ENCODE measurements at places on chromosomes 6 and 20.
A peak's percentile ranks its signal among the peaks of the same experiment; 100 is the strongest.

- DNase-seq: peak; percentile 61
Observed at GRCh38 chr6:113171882-113172281, 685.3 kb upstream of the MARCKS start.

- peak; percentile 94 for DNase-seq
Observed at GRCh38 chr6:5174244-5174643, 86.5 kb downstream of the LYRM4 start.

GRCh38 chr20:9147547-9148024 is 78.7 kb downstream of the PLCB4 start:
- no peak for DNase-seq

- no peak for DNase-seq
Observed at GRCh38 chr6:37050045-37050853, 44.8 kb downstream of the FGD2 start.

GRCh38 chr6:137967689-137968454 is 100.8 kb downstream of the TNFAIP3 start:
- DNase-seq: no peak

GRCh38 chr6:150925976-150926375 is 60.5 kb downstream of the MTHFD1L start:
- DNase-seq: no peak

GRCh38 chr20:23971310-23971709 is 17.3 kb downstream of the GGTLC1 start:
- no peak for DNase-seq

DNA sequence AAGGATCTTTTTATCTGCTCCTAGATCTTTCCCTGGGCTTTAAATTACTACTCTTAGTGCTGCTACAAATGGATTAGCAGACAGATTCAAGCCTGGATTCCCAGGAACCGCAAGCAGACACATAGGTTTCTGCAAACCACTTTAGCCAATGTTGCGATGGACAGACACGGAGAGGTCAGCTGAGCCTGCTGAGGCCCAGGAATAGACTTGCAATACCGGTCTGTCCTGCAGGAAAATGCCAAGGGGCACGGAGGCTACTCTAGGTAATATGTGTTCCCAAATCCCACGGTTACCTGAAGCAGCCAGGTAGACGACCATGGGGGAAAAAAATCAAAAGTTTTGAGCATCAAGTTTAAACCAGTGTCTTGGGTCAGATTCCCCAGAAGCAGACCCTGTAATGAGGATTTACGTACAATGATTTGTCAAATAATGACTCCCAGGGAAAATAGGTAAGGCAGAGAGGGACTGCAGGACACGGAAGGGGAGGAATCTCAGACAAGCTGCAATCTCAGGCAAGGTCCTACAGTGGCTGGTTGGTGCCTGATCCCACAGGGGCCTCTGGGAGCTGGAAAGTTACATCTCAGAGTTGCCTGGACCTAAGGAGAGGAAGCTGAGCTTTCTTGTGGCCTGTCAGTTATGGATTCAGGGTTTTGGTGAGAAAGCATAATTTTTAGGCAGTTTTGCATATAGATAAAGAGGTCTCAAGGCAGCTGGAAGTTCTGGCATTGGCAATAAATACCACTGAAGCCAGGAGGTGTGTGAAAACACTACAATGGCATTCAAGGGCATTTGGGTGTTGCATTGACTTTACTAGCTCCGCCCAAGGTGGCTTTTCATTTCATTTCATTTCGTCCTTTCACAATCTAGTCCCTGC is 12.5 kb downstream of the OTOR start:
- DNase-seq: no peak

DNA sequence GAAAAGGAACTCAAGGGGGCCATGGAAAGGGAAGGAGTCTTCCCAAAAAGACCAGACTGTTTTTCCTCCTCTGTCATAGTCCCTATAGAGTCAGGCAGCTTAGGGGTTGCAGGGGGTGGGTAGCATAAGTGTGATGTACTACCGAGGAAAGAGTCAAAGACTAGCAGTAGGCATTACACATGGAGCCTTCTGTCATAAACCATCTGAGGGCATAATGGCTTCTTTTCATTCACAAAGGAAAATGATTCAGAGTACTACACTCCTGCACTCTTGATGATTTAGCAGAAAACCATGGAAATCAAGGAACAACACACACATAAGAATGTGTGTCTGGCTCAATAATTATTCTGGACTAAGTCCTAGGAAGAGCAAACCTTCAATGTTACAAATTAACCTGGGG is 14.9 kb downstream of the PLN start:
- DNase-seq: no peak

DNA sequence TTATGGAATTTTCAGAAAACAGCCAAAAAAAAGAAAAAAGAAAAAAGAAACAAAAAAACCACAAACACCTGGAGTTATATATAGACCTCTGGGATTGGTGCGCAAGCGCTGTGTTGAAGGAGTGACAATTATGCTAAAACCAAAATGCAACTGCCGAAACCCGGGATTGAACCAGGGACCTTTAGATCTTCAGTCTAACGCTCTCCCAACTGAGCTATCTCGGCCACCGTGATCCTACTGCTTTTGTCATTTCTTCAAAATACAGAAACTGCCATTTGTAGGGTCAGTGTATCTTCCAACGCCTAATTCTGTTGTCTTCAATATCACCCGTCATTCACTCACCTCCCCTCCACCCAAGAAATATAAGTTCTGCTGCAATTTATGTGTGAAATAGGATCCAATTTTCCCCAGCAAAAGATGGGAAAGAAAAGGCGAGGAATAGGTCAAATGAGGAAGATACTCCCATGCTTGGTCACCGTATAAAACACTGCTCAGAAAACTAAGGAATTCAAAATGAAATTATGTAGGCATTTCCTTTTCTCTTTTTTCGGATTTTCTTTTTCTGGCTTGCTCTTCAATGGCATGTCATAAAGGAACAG is 116.0 kb downstream of the TRIM27 start:
- DNase-seq: no peak

DNA sequence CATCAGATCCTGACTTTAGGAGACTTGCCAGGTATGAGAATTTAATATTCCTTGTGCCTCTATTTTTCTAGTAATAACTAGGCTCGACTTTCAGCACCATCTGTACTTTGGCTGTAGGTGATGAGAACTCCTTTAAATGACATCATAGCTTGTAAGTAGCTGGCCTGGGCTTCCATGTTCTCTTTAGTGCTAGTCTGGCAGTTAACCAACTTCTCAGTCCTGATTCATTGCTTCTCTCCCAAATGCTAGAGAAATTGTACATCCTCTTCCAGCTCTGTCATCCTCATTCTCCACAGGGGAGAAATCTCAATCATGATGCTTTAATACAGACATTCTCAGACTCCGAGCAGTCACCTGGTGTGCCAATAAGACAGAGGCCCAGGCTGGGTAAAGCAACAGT is 143.5 kb upstream of the MOCS1 start:
- no peak for DNase-seq

DNA sequence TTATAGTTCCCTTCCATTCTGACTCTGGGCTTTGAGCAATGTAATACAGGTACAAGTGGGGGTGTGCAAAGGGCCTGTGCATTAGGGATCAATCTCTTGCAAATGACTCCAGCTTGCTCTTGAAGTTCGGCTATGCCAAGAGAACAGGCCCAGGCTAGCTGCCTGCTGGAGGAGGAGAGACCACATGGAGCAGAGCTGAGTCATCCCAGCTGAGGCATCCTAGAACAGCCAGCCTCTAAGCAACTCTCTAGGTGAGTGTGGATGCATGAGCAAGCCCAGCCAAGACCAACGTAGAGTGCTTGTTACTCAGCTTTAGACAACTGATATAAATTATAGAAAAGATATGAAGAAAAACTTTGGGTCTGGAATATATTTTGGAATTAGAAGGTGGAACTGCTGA is 47.6 kb upstream of the RBM24 start:
- no peak for DNase-seq

- DNase-seq: no peak
Observed at GRCh38 chr20:38962928-38963401, 821 bp downstream of the DHX35 start.

- DNase-seq: no peak
Observed at GRCh38 chr20:41183831-41184230, 46.5 kb downstream of the PLCG1 start.

DNA sequence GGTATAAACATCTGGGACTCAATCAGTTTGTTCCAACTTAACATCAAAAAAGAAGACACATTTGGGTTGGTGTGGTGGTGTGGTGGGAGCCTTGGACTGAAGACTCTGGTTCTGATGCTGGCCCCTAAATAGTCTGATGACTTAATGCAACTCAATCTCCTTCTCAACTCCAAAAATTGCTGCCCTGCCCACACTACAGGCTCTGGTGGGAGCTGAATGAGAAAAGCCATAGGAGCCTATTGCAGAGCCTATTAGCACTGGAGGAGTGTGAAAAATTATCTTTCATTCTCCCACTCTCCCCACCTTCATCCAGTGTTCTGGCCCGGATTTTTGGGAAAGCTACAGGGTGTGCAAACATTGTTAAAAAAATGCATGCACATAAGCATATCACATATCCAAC is 56.5 kb downstream of the DTNBP1 start:
- no peak for DNase-seq

DNA sequence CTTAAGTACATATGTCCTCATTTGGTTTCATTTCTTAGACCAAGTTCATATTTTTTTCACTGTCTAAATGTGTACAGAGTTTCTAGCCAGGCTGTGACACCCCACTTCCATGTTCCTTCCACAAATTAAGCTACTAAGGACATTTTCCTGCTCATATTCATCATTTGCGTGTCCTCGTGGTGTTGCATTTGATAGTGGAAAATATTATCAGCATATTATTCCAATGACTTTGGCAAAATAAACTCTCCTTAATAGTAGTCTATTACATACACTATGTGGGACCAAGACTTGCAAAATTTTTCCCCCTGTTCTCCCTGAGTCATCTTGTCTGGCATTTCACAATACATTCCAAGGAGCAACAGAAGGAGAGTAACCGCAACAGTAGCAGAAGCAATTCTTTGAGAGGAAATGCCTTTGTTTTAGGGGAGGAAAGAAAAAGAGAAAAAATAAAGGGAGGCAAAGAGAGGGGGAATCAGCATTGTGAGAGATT is 599.2 kb downstream of the COL12A1 start:
- no peak for DNase-seq

- no peak for DNase-seq
Observed at GRCh38 chr6:3999800-4000661, 78.9 kb downstream of the FAM217A start.

DNA sequence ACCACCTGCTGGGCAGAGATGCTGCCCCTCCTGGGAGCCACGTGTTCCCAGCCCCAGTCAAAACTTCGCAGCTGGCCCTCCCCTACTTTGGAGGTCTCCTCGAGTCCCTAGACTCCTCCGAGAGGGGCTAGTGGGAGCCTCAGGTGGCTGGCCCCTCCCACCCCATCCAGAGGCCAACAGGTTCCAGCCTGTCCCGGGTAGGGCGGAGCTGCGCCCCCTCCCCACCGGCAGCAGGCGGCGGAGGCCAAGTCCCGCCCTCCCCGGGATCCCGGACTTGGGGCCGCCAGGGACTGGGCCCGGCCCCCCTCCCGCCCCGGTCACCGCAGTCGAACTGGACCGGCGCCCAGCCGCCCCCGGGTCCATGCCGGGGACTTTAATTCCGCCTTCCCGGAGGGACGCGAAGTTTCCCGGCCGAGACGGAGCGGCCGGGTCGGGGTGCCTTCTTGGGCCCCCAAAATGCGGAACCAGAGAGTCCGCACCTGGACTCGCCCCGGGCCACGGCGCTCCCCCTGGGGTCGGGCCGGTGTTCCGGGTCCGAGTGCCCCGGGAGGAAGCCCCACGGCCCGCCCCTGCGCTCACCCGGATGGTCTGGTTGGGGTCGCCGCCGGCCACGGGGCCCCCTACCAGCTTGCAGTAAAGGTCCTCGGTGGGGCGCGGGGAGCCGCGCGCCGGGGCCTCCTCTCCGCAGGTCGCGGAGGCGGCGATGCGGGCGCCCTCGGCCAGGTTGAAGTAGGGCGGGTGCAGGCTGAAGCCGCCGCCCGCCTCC is 559 bp downstream of the LAMA5 start:
- DNase-seq: peak; percentile 38

DNA sequence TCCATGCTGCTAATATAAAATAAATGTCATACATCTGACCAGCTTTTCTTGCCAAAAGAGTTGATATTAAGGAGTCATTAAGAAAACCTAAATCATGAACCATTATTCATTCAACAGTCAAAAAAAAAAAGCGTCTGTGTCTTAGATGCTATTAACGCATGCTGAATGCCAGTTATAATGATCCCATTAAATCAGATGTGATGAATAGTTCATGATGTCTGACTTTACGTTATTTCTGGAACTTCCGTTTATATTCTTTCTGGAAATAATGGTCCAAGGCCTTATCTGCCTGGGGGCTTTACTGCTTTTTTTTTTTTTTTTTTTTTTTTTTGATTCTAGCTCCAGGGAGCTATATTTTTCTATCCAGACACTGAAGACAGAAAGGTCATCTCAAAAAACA is 877.1 kb downstream of the HACE1 start:
- DNase-seq: no peak

DNA sequence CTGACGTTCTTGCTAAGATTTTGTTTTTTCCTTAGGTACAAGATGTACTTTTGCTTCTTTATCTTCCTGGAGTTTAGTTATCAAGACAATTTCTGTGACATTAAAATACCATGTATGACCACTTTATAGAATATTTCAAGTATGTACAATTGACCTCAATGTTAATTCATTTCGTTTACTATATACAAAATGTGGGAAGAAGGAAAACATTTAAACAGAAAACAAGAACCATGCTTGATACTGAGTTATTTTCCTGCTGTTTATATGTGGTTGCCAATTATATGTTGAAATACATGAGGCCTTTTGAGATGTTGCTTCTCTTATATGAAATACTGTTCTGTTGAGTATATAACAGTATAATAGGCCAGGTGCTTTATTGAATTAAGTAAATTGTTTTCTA is 184.3 kb downstream of the JARID2 start:
- DNase-seq: no peak

DNA sequence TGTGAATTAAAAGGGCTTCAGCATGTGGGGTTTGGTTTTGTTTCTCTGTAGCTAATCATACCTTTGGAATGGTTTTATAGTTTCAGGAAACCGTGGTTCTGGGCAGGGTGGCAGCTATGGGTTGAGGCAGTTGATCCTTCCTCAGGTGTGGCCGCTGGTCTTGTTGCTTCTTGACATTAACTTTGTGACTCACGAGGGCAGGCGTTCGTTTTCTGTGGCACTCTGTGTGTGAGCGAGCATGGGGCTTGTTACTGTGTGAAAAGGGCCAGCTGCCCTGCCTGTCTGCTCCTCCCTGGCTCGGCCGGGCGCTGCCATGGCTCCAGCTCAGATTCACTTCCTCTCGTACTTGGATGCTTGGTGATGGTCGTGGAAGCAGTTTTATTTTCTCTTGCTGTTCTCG is 16.2 kb downstream of the DNAJC5 start:
- DNase-seq: no peak

- DNase-seq: peak; percentile 22
Observed at GRCh38 chr20:11676630-11677287, 240.9 kb upstream of the BTBD3 start.

DNA sequence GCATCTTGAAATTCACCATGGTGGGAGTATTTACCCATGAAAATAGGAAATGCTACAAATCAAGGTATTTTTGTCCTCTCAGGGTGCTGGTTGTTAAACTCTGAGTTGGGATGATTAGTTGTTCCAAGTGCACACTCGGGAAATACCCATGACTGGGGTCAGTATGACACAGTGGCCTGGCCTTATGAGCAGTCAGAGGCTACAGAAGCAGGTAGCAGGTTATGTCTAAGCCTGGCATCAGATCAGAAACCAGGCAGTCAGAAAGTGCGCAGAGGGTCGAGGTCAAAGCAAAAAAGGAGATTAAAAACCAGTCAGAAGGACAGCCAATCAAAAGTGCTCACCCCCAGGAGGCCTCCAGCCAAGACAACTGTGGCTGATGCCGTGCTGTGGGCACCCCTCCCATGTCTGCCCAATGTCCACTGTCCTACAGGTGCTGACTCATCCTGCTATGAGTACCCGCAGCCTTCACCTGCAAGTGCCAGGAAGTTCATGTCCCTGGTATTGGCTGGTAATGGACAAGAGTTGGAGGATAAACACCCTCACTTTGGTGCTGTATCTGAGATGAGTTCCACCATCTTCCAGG is 117.4 kb upstream of the SLC24A3 start:
- DNase-seq: no peak
